Transverse colon (tissue), 4 donors: ENCODE measurements at places on chromosomes 11 and 22.

- DNase-seq = no peak
Observed at GRCh38 chr11:27848423-27848822, 148.2 kb upstream of the BDNF start.

GRCh38 chr22:41234815-41235695 lies 5.7 kb downstream of the CHADL start:
- no peak for DNase-seq

- DNase-seq = no peak
Observed at GRCh38 chr11:44986315-44986714, 35.6 kb upstream of the TP53I11 start.

DNA sequence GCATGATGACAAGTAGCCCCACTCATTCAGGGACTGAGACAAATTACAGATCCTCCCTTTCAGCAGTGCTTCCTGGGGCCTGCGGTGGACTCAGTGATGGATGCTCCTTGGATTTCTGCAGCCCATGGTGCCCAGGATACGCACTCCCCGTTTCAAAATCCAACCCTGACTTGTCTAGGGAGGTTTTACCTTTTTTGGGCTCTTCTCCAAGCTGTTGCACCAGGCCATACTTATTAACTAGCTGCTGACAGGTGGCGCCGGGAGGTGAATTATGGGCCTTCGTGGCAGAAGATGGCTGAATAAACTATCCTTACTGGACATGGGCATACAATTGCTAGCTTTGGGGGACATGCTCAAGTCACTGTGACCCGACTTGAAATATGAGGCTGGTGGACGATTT lies 324.3 kb upstream of the SYN3 start:
- no peak for DNase-seq

DNA sequence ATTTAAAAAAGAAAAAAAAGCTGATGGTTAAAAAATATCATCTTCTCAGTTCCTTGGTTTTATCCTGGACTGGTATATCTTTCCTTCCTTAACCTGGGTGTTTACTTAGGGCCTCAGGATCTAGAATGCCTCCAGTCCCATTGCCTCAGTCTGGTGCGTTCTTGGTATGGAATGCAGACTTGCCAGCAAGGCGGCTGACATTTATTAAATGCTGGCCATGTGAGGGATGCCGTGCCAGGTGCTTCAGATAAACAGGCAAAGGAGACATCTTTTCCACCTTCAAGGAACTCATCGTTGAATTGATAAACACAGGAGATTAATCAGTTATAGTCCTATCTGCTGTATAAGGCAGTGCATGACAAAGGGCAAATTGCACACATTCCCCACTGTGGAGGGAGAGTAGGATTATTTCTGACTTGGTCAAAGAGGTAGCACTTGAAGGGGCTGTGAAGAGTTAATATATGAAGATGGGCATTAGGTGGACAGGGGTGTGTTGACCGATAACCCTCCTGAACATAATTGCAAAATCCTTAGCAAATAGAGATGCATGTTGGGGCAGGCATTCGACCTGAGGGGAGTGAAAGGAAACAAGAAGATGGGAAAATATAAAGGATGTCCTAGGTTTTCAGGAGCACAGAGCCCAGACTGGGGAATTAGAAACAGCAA lies 54.4 kb downstream of the ALX4 start:
- DNase-seq = no peak

DNA sequence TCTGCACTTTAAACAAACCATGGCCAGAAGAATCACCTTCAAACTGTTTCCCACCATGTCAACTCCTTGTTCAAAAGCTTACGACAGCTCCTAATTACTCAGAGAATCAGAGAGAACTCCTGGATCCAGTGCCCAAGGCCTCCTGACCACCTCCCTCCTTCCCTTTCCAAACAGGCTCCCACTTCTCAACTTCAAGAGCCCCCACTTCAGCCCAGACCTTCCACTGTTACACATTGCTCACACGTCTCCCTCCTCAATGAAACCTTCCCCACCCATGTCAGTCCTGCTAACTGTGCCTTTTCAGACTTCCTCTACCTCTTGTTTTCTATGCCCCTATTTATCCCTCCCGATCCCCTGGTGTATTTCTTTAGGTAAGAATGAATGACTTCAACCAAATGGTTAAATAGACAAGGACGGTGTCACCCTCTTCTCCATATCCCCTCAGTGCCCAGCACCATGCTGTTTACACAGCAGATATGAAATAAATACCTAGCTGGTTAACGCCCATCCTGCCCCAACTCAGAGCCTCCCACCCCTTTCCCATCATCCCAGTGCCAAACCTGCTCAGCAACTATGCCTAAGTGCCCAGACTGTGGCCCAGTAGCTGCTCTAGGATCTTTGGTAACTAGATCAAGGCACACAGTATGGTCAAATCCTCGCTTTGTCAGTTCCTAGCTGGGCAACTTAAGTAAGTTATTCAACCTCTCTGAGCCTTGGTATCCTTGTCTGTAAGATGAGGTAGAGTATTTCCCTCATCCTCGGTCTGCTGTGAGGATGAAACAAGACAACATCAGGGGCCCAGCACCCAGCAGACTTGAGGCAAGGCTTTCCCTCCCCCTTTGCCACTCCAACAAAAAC lies 36.8 kb downstream of the PLEKHA7 start:
- peak; percentile 47 for DNase-seq

GRCh38 chr11:27234961-27235360 lies 128.1 kb downstream of the CCDC34 start:
- DNase-seq = peak; percentile 29

DNA sequence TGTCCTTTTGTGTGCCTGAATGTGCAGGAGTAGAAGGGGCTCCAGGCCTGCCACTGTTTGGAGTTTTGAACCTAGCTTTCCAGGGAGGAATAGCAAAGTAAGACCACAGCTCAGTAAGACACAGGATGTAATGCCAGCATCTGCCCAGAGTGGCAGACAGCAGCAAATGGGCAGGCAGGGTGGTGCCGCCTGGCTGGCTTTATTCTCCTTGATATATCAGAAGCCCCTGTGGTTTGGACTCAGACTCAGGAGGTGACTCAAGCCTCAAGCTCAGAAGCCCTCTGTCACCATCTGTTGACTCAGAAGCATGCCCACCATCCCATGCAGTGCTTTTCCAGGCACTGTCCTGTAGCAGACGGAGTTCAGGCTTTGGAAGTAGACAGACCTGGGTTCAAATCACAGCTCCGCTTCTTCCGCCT lies 72.7 kb upstream of the TTC12 start:
- no peak for DNase-seq

DNA sequence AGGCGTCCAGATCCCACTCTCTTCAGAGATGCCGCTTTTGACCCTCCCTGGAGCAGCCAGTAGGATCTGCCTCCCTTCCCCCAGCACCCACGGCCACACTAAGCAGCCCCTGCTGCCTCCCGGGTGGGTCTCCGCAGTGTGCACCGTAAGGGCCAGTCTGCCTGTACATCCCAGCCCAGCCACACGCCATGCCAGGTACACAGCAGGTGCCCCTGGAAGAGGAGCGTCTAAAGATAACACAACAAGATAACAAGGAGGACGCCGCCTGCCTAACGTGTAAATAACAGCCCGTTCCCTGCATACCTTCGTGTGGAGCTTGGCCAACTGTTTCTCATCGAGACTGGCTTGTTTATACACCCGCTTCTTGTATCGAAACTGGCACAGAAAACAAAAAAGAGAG lies 139.4 kb downstream of the SHANK2 start:
- DNase-seq = no peak

GRCh38 chr11:132933703-132934102 lies 598.6 kb downstream of the OPCML start:
- DNase-seq = no peak

DNA sequence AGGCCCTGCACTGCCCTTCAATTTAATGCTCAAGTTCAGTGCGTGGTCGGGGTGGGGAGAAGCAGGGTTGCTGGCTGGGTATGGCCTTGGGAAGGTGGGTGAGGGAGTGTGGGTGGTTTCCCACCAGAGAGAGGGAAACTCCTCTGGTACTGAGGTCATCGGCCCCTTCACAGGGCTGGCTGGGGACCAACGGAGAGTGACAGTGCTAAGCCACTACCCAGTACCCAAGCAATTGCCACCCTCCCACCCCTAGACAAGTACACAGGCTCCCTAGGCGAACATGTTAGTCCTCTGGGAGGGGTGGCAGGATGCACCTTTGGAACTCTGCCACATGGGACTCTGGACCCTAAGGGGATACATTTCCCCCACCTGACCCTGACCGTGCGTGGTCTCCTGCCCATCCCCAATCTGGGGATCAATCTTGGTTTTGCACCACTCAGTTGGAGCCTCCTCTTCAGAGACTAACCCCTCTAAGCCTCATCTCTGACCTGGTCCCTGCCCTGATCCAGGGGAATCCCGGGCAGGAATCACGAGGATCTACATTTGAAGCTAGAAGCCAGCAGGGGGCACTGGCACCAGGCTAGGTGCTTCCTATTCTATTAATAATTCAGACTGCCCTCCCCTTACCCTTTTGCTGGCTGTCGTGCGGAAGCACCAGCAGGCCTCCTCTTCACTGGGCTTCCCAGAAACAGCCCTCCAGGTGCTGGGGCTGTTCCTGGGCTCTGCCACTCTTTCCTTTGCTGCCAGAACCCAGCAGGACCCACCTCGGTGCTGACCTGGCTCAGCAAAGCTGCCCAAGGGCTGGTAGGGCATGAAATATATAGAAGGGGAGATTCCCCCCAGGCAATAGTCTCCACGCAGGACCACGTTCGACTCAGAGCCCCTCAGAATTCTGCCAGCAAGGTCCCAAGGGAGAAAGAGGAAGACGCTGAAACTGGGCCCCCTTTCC lies 377.7 kb downstream of the TENM4 start:
- no peak for DNase-seq

GRCh38 chr11:66468691-66469090 lies 2.0 kb downstream of the PELI3 start:
- DNase-seq = no peak

DNA sequence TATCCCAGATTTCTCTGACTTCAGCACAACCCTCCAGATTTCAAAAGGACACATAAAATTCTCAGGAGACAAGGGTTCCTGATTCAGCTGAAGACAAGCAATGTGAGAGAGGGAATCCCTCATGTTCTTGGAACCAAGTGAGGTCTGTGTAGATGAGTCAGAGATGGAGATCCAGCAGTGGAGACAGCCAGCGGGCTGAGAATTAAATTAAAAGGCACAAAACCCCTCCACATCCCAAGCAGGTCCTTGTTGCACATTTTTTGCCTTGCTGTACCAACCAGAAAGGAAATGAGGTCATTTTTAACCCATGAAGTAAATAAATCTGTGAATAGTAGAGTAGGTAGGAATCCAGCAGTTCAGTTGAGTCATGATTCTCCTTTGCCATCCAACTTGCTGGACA lies 9.7 kb downstream of the MTNR1B start:
- DNase-seq = no peak

DNA sequence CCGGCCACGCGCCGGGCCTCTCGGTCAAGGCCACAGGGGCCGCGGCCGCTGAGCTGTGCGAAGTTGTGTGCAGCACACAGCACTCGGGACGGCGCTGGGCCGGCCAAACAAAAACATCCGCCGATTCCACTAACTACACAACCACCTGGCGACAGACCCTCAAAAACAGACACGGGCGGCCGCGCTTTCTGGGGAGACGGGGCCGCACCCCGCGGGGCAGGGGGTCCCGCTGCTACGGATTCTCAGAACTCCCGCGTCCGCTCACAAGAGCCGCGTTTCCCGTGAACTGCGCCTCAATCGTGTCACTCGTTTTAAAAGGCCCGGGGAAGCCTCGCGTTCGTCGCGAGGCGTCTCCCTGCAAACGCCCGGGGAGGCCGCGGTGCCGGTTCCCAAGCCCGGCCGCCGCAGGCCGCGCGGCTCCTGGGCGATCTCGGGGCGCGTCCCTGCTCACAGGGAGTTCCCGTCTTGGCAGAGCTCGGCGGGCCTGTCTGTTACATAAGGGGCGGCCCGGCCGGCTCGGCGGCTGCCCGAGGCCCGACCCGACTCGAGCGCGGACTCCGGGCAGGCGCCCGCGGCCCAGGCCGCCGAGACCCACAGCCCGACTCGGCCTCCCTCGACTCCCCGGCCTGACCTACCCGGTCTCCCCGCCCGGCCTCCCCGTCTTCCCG lies 936 bp downstream of the BRD1 start:
- peak; percentile 47 for DNase-seq
